NCI-H2081 (cell line): ENCODE measurements at places on chromosomes 4 and X.
A peak's percentile ranks its signal among the peaks of the same experiment; 100 is the strongest.

DNA sequence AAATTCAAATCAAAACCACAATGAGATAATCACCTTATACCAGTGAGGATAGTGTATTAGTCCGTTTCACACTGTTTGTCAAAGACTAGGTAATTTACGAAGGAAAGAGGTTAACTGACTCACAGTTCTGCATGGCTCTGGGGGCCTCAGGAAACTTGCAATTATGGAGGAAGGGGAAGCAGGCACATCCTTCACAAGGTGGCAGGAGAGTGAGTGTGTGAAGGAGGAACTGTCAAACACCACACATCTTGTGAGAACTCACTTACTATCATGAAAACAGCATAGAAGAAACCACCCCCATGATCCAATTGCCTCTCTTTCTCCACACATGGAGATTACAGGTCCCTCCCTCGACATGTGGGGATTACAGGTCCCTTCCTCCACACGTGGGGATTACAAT is 54.7 kb upstream of the TRPC5 start:
- no peak for DNase-seq

DNA sequence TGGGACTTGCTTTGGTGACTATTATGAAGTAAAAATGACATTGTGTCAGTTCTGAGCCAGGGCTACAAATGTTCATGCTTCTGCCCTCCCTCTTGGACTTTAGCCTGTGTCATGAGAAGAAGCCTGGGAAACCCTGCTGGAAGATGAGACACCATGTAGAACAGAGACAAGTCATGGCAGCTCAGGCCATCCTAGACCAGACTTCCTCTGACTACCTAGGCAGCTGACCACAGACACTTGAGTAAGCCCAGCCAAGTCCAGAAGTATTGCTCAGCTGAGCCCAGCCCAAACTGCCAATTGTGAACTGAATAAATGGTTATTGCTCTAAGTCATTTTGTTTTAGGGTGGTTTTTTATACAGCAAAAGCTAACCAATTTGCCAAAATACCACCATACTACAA is 467.6 kb upstream of the CNKSR2 start:
- no peak for DNase-seq

DNA sequence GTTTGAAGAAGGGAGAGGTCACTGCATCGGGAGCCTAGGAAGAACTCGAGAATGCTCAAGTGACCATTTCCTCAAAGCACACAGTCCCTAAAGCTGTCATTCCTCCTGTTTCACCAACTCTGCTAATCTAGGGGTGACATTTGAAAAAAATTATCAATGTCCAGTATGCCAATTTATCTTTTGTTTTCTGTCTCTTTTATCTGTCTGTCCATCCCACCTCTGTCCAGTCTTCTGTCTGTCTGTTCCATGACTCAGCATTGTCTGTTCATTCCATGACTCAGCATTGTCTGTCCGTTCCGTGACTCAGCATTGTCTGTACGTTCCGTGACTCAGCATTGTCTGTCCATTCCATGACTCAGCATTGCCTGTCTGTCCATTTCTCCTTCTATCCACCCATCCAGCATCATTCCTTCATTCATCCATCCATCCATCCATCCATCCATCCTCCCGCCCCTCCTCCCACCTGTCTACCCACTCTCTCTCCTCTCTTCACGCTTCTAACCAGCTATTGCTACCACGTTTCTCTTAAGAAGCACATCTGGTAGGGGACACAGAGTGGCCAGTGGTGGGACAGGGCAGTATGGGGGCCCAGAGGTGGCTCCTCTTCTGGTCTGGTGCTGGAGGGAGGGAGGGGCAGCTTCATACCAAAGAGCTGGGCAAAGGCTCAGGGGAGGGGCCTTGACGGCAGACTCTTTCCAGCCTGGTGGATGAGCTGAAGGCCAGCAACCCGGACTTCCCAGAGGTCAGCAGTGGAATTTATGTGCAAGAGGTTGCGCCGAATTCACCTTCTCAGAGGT is 34.1 kb downstream of the HTRA3 start:
- no peak for DNase-seq

GRCh38 chrX:140064993-140065392 is 99.7 kb upstream of the CXorf66 start:
- no peak for DNase-seq

DNA sequence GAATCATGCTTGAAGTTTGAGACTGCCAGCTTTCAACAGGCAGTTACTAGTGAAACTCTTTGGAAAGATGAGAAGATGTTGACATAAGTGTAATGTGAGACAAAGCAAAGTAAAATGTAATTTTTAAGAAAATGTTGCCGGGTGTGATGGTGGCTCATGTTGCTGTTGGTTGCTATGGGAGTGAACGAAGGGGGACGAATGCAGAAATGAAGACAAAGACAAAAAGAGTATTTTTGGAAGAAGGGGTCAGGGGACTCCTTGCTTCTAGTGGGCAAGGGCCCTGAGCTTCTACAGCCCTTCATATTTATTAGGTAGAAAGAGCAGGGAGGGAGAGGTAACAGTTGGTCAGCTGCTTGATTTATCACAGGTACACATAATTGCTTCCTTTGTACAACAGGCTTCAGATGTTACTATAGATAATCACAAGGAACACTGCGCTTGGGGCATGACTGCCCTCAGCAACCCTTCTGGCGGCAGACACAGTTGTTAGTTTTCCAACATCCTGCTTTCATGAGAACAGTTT is 11.9 kb upstream of the UGDH start:
- no peak for DNase-seq

DNA sequence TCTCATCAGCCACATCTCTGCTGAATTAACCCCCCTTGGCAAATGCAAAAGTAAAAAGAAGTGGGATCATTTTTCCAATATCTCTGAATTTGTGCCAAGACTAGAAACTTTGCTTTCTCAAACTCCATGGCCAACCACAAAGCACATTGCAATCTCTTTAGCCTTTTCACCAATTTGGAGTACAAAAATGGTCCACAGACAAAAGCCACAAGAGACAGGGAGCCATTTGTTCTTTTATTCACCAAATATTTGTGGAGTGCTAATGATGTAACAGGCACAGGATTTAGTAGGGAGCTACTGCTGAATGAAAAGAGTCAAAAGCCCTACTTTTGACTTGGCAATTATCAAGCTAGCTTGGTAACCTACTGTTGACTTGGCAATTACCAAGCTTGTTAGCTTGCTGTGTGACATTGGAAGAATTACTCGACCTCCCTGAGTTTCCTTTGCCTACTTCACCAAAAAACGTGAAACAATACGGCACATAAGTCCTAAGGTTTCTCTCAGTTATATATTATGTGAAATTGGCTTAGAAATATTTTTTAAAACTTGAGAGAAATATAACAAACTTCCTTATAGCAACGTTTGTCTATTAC is 97.1 kb upstream of the KLF3 start:
- no peak for DNase-seq

DNA sequence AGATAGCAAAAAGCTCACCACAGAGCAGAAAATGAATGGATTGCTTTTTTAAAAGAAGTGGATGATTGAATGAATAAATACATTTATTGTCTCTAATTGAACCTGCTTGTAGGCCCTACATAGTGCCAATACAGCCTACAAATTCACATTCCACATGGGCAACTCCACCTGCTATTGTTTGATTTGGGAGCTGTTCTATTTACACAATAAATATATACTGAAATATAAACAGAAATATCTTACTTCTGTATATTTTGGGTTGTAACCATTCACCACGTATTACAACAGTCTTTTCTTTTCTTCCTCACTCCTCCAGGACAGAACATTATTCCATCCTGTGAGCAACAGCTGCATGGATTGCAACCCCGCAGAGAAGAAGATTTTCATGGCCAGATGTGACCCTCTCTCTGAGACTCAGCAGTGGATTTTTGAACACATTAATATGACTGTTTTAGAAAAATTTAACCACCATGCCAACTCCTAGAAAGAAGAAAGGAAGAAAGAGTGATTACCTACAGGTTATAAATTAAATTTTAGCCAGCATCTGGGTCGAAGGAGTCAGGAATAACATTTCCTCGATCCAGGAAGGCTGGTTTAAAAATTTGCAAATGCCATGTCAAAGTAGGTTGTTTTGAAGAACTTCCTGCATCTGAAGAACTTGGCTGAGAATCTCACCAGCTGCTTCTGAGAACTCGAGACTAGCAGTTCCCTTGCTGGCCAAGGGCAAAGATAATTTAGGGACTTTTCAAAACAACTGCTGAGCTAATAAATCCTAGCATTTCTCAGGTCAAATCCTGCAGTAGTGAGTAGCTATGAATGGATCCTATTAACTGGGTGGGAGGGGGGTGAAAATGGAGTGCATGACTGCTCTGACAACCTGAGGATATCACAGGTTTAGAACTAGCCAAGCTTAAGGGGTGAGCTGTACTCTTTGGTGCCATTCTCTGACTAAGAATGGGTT is 128.7 kb upstream of the GALNT7 start:
- DNase-seq = no peak

DNA sequence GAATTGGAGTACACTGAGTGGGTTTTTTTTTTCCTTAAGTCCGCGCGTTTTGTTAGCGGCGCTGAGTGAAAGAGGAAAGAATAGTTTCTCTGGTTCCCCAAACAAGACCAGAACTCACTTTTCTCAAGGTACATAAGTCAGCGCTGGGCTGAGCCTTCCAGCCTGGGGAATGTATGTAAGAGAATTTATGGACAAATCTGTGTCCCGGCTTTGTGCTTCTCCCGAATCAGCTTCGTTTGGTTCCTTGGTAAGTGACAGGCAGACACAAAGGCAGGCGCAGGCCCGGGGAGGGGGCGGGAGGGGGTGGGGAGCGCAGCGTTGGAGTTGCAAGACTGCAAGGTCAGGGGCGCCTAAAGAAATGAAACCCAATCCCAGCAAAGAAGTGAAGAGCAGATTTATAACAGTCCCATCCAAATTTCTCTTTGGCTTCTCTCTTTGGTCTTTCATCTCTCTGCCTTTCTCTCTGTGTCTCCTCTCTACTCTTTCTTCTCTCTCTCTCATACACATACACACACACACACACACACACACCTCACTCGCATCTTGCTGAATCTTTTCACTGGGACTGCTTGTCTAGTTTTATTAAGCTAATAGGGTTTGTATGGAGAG is 981 bp downstream of the TET2 start:
- DNase-seq = peak; percentile 34

GRCh38 chr4:145735827-145736226 is 55.9 kb downstream of the C4orf51 start:
- no peak for DNase-seq

DNA sequence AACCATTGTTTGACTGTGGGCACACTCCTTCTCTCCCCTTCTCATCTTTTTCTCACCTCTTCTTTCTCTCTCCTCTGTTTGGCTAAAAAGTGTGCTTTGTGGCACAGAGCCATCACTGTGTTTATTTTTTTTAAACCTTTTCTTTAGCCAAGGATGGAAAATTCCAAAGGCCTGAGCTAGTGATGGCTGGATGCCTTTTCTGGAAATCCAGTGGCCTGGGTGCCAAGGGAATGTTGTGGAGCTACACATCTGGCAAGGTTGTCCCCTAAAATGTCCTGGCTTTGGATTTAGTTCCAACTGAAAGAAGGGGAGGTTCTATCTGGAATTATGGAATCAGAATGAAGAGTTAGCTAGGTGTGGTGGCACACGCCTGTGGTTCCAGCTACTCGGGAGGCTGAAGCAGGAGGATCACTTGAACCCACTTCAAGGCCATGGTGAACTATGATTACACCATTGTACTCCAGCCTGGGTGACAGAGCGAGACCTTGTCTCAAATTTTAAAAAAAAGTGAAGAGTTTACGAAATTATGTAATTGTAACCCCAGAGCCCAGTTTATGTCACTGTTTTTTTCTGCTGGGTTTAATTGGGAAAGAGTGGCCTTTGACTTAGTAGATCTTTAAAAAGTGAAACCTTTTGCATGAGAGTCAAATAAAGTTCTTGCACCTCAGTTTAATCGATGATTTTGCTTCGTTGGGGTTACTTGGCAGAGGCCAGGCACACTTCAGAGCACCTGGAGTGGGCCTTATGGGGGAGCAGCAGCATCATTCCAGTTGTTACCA is 17.7 kb downstream of the DOCK11 start:
- DNase-seq = no peak

DNA sequence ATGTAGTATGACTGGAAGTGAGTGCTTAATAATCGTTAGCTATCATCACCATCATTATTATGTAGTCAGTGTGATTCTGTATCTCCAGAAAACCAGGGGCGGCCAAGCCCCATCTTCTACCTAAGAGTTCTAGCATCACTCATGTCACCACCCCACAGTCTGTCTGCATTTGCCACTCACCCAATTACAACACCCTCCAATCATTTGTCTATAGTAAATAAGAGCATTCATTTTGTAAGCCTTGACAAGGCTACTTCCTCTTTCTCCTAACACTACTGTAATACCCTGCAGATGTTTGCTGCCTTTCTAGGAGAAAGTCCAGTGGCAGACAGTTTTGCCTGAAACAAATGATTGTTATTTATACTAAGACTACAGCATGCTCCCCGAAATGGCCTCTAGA is 15.8 kb upstream of the IL21 start:
- no peak for DNase-seq

GRCh38 chr4:8167291-8167690 is 8.7 kb upstream of the ABLIM2 start:
- no peak for DNase-seq

GRCh38 chrX:38108364-38108763 is 102.0 kb downstream of the SYTL5 start:
- DNase-seq = no peak

DNA sequence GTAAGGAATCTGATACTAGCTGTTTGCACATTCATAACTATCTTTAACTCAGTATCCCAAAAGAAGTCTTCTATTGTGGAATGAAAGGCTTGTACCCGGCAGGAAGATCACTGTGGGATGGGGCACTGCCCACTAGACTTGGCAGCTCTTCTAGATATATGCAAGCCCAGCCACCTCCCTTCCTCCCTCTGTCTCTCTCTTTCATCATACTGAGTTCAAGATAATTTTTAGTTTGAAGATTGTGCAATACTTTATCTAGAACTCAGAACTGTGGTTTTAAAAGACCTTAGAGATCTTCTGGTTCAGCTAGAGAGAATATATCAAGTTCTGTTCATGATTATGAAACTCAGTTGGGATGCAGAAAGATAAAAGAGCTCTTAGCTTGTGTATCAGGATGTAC is 22.5 kb upstream of the GPR34 start:
- DNase-seq = no peak

GRCh38 chr4:77347351-77347966 is 190.5 kb downstream of the CCNG2 start:
- no peak for DNase-seq

- DNase-seq = no peak
Measured at GRCh38 chr4:94909645-94910044, 151.9 kb downstream of the BMPR1B start.

- no peak for DNase-seq
Measured at GRCh38 chrX:40291553-40291952, 193.8 kb upstream of the BCOR start.
